Muscle of leg (tissue), 16 donors: ENCODE measurements at places on chromosomes 16 and 17.

- DNase-seq = peak; percentile 28
Observed at GRCh38 chr17:73142872-73143381, 21.9 kb upstream of the SSTR2 start.

- DNase-seq = peak; percentile 68
Observed at GRCh38 chr17:59004338-59005111, 102.2 kb downstream of the TRIM37 start.

DNA sequence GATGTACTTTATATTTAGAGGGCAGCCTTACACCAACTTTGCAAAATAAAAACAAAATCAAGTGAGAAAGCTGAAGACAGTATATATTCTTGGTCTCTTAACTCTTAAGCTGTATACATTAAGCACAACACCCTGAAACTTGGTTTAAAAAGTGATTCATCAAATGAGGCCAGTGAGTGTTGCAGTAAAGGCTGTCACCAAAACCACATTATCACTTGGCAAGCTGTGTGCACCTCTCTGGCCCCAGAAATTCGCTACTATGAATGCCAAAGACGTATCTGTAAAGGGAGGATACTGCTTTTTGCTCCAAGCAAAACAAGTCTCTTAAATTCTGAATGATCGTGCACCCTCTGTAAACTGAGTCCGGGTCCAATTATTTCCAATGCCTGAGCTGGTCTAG is 163.9 kb downstream of the ZFHX3 start:
- no peak for DNase-seq

DNA sequence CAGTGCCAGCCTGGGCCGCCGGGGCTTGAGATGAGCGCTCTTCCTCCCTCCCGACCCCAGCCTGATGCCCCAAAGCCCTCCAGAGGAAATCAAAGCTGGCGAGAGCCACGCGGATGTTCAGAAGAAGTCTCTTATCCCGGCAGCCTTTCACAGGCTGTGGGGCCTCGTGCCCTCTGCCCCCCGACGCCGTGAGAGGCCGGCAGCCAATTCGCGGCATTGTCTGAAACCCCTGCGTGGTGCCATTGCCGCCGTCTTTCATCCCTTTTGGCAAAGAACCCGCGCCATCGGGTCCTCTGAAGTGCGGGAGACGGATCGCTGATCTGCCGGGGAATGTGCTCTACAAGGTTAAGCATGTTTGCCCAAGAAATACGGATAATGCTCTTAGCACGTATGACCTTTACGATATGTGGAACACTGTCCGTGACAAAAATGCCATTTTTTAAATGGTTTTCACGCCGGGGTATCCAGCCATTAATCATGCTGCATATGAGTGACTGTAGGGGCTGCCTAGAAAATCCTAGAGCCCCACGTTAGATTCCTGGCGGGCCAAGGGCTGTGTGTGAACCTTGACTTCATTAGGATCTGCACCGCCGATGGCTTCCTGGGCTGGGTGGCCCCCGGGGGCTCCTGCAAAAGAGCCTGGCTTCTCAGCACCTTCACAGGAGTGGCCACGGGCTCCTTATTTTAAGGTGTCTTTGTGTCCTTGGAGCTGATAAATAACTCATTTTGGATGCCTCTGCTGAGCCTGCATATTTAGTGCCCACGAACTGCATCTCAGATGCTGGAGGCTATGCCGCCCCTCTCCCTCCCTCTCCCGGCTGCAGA is 165.1 kb upstream of the TNRC6C start:
- no peak for DNase-seq

GRCh38 chr16:49849037-49849753 is 6.7 kb downstream of the ZNF423 start:
- DNase-seq = no peak

DNA sequence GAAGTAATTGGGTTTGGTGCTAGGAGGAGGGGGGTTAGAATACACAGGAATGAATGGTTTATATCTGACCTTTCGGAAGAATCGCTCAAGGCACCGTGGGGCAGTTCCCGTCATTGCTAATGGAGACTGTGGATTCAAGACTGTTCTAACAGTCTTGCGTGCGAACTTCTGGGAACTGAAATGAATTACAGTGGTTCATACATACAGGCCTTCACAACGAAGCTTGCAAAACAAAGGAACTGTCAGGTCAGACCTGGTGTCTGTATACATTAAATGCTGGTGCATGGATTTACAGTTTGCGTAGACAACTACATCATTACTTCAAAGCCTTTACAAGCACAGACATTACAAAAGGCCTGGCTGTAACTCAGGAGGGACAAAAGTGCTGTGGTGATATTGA is 983.9 kb downstream of the CDH11 start:
- DNase-seq = no peak

- peak; percentile 24 for DNase-seq
Observed at GRCh38 chr17:11852912-11853311, 144.4 kb downstream of the ZNF18 start.

- no peak for DNase-seq
Observed at GRCh38 chr16:84270071-84270470, 24.6 kb upstream of the WFDC1 start.
